A673 (cell line): ENCODE measurements at places on chromosomes 16 and 17.

- DNase-seq: no peak
Measured at GRCh38 chr17:34586346-34586846, 7.0 kb downstream of the TMEM132E start.

DNA sequence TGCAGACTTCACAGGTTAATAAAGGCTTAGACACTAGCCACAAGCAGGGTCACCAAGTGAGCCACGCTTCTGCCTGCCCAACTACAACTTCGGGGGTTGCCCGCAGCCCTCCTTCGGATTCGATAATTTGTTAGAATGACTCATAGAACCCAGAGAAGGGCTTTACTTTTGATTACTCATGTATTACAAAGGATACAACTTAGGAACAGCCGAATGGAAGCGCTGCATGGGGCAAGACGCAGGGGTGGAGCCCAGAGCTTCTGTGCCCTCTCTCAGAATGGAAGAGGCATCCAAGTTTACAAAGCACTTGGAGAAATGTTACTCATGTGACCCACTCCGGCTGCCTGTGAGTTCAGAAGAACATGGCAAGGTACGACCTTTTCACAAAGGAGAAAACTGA is 7.5 kb upstream of the CDH5 start:
- DNase-seq: peak; percentile 70

GRCh38 chr16:89010210-89010925 is 33.4 kb upstream of the CBFA2T3 start:
- DNase-seq: no peak

DNA sequence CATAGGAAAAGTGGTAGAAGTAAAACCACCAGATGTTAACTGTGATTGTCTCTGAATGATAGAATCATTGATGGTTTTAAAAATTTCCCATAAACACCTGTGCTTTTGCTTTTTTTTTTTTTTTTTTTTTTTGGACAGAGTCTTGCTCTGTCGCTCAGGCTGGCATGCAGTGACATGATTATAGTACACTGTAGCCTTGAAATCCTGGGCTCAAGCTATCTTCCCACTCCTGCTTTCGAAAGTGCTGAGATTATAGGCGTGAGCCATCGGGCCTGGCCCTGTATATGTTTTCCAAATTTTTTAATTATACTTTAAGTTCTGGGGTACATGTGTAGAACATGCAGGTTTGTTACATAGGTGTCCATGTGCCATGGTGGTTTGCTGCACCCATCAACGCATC is 80.5 kb downstream of the NF1 start:
- no peak for DNase-seq

- DNase-seq: no peak
Measured at GRCh38 chr17:56571456-56571855, 22.0 kb upstream of the NOG start.

DNA sequence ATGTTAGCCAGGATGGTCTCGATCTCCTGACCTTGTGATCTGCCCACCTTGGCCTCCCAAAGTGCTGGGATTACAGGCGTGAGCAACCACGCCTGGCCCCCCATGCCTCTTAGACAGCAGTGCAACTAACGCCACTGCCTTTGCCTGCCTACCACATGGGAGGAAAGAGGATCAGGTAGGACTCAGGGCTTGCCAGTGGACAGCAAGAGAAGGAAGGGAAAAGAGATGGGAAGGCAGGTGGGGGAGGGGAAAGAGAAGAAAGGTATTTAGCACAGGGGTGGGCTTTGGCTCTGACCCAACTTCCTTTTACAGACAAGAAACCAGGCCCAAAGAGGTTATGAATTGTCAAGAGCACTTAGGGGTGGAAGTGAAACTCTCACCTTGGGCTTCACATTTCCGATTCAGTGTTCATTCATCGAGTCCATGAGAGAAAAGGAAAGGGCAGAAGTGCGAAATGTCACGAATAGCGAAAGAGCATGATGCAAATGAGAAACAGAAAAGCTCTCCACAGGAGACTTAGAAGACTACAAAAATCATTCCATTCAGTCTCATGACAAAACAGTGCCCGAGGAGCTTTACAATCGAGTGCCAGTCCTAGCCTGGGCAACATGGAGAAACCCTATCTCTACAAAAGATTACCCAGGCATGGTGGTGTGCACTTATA is 36.4 kb downstream of the CDK5R1 start:
- no peak for DNase-seq

DNA sequence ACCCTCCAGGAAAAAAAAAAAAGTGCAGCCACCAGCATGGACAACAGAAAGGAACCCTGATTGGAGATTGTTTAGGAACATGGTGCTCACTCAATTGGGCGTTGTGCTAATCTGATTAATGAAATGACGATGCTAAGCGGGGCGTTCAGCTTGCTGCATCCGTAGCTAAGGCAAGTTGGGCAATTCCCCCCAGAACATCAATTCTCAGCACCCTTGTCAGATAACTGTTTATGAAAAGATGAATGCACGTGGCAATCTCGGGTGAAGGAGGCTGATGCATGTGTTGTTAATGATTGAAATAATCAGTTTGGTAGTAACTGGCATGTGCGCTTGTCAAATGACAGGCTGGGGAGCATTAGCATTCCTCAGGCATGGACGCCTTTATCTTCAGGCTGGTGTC is 57.0 kb downstream of the HS3ST3A1 start:
- no peak for DNase-seq

- peak; percentile 68 for DNase-seq
Measured at GRCh38 chr17:59105852-59106462, 723 bp downstream of the TRIM37 start.

- DNase-seq: no peak
Measured at GRCh38 chr17:55038291-55038690, 69.7 kb downstream of the STXBP4 start.

DNA sequence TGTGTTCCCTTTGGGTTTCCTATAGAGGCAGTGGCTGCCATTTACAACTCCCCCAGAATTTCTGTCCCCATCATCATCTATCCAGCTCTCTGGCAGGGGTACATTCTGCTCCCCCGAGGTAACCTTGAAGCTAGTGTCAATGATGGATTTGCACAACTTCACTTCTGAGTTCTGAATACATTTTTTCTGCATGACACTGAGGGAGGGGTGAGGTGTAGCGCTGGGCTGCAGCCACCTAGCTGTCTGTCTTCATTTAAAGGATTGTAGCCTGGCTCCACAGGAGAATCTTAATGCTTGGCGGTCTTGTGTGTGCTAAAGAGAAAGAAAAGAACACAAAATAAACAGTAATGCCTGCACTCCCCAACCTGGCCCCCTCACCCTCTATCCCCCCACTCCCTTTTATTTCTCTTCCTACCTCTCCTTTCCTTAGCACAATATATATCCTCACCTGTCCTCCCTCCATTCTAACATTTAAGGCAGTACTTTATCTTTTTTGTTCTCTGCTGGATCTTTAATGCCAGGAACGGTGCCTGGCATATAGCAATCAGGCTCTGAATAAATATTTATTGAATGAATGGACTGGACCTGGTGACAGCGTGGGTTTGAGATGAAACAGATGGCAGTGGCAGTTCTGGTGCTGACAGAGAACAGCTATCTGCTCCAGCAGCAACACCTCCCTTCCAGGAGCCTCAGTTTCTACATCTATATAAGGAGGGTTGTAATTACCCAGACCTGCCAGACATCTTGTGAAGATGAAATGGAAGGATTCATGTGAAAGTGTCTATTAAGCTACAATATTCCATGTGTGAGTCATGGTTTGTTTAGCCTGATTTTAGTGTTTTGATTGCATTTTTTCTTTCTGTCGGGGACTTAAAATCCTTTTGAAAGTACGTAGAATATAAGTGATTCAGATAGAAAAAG is 163.5 kb upstream of the CDH11 start:
- DNase-seq: no peak

- DNase-seq: peak; percentile 66
Measured at GRCh38 chr17:64117981-64118979, 11.7 kb downstream of the ERN1 start.

GRCh38 chr16:27164352-27164751 is 39.0 kb upstream of the KDM8 start:
- no peak for DNase-seq

DNA sequence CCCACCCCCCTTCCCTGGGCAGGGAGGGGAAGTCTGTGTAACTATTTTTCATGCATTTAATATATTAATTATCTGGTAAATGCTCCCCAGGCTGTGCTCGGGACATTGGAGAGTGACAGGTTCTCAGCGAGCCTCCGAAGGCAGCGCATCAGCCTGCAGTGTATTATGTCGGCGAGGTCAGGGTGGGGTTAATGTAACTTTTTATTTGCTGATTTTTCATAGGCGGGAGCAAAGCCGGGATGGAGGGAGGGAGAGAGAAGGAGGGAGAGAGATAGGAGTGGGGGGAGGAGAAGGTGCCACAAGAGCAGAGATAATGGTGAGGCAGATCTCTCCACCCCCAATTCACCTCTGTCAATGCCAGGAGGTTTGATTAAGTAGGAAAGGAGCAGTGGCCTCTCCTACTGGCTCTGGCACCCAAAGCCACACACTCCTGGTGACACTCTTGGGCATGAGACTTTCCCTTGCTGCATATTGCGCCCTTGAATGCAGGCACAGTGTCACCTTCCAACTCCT is 104.0 kb downstream of the MRM1 start:
- no peak for DNase-seq

DNA sequence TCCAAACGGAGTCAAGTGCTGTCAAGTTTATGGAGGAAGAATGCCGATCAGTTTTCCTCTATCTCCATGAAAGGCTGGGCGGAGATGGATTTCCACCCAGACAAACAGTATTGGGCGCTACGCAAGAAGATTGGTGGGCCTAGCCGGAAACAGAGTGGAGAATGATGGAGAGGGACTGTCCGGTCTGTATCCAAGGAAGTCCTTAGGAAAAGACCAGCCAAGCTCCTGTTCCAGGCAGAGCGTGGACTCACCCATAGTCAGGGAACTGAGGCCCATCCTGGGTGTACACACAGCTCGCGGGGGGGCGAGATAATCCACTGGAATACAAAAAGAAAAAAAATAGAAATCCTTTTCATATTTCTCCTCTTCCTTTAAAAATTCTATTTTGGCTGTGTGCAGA is 1.5 kb upstream of the ABCC12 start:
- DNase-seq: no peak

- DNase-seq: no peak
Measured at GRCh38 chr17:60372790-60373483, 19.0 kb downstream of the USP32 start.

DNA sequence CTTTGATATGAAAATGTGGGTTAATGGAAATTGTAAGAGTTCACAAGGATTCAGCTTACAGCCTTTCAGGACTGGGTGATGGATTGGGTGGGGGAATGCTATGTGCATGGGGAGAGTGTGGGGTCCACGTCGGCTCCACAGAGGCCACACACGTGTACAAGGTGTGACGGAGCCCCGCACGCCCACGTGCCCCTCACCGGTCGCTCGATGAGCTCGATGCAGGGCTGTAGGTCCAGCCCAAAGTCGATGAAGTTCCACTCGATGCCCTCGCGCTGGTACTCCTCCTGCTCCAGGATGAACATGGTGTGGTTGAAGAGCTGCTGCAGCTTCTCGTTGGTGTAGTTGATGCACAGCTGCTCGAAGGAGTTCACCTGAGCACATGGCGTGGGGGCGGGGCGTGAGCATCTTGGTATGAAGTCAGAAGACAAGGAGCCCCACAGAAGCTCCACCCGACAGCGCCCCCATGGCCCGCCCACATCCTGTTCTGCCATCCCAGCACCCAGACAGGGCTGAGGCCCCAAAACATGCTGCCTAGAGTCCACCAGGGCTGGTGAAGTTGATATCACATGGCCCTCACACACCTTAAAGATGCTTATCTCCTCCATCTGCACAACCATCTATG is 99.1 kb downstream of the MYH11 start:
- no peak for DNase-seq

DNA sequence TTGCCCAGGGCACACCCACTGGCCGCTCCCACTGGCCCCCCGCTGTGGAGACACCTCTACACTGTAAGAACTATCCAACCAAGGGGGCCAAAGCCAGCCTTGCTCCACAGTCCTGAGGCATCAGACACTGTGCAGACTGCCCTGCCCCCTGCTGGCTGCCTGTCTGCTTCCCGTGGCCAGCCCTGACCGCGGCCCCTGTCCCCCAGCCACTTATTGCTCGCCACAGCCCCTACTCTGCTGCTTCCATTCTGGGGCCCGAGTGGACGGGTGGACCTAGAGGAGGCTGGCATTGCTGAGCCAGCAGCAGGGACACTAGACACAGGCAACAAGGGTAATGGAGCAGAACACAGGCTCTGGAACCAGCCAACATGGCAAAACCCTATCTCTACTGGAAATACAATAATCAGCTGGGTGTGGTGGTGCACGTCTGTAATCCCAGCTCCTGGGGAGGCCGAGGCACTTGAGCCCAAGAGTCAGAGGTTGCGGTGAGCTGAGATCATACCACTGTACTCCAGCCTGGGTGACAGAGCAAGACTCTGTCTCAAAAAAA is 19.7 kb upstream of the LRRC37A3 start:
- DNase-seq: no peak

GRCh38 chr17:27751166-27751565 is 49.2 kb downstream of the NOS2 start:
- no peak for DNase-seq

GRCh38 chr16:57680842-57681375 is 12.8 kb downstream of the ADGRG3 start:
- DNase-seq: no peak

DNA sequence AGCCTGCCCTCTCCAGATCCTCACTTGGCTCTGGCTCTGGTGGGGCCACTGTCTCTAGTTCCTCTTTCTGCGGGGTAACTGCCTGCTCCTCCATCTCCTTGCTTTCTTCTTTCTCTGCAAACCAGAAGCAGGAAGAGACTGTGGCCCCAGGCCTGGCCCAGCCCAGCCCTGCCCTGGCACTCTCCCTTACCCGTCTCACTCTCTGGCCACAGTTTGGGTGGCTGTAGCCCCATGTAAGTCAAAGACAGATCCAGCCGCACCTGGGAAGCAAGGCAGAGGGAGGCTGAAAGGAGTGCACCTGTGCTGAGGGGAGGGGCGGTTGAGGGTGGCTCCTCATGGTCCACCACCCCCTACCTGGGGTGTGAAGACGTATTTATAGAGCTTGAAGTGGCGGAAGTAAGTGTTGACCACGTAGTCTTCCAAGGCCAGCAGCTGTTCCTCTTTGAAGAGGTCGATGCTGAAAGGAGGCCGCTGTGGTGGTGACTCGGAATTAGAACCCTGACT is 2.8 kb downstream of the CFAP119 start:
- no peak for DNase-seq

- no peak for DNase-seq
Measured at GRCh38 chr17:78527345-78527744, 49.9 kb downstream of the DNAH17 start.

- DNase-seq: no peak
Measured at GRCh38 chr16:2490190-2491105, 15.5 kb downstream of the TBC1D24 start.

GRCh38 chr17:66978514-66979061 is 14.1 kb downstream of the CACNG4 start:
- DNase-seq: no peak

- no peak for DNase-seq
Measured at GRCh38 chr16:80346111-80346632, 194.6 kb upstream of the DYNLRB2 start.

- DNase-seq: no peak
Measured at GRCh38 chr17:9329251-9329921, 246.2 kb downstream of the STX8 start.

- DNase-seq: no peak
Measured at GRCh38 chr17:27919079-27919478, 25.9 kb upstream of the LYRM9 start.
